Aorta (tissue), 5 donors: ENCODE measurements at places on chromosomes 16 and 17. TPM values are rescaled to one million over a fixed set of nuclear protein-coding genes. Genes with fewer than 3 reads are reported as not detected.

PPY gene
- total RNA-seq = not detected

KRTAP4-4 gene
- total RNA-seq = not detected

NEUROD2 gene
- not detected for total RNA-seq

- no peak for DNase-seq
Observed at GRCh38 chr16:26204138-26204537, 512.4 kb downstream of the HS3ST4 start.

DNA sequence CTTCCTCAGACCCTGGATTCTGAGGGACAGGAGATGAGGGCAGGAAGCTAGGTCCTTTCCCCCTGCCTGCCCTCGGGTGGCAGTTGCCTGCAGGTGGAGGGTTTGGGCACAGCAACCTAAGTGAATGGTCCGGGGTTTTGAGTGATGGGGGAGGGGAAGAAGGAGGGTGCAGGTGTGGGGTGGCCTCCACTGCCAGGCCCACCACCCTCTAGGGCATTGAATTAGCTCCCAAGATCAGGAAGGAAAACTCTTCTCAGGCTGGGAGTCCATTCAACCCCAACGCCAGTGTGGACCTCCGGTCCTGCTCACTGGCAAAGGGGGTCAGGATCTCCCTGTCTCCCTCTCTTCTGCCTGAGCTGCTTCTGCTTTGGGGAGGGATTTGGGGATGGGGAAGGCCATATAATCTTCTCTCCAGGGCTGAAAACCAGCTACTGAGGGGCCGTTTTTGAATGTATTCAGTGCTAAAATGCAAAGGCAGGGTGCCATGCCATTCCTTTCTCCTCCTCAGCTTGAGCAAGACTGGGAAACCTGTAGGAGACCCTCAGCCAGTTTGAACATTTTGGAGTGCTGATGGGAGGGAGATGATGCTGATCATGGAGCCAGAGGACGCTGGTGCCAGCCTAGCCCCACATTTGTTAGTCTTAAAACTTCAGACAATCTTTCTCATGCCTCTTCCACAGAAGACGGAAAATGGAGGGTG is 18.8 kb downstream of the GRB7 start:
- DNase-seq = no peak
